ENCODE measurements at places on chromosomes 2 and 18.
A peak's percentile ranks its signal among the peaks of the same experiment; 100 is the strongest.

DNA sequence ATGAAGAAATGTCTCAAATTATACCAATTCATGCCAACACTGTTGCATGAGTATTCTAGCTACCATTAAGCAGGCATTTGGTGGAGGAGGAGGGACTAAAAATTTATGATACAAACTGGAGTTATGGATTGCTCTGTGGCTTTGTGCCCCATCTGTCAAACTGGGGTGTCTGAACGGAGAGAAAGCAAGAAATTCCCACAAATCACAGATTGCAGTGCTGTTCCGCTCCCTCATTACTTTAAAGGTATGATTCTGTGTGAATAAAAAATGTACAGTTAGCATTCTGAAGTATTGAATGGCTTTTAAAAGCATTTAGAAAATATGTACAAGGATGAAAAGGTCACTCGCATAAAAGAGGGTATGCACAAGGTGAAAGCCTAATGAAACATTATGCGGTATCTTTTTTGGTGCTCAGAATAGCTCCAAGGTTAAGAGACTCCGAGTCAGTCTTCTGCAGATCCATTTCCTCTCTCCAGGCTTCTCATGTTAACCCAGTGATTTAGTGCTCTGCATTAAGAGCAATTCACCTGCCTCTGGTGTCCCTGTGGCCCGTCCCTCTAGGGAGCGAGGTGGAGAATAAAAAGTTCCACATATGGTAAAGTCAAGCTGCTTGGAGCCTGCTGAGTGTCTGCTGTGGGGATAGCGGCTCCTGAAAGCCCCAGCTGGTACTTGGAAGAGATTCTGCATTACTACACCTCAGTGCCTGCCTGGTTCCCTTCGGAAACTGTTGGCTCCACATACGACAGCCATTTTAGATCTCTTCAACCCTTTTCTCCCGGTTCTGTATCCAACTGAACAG, 184.2 kb downstream of the ZNF521 start:
- no peak for DNase-seq

GRCh38 chr2:23330214-23330613, 54.8 kb upstream of the KLHL29 start:
- DNase-seq, result no peak

DNA sequence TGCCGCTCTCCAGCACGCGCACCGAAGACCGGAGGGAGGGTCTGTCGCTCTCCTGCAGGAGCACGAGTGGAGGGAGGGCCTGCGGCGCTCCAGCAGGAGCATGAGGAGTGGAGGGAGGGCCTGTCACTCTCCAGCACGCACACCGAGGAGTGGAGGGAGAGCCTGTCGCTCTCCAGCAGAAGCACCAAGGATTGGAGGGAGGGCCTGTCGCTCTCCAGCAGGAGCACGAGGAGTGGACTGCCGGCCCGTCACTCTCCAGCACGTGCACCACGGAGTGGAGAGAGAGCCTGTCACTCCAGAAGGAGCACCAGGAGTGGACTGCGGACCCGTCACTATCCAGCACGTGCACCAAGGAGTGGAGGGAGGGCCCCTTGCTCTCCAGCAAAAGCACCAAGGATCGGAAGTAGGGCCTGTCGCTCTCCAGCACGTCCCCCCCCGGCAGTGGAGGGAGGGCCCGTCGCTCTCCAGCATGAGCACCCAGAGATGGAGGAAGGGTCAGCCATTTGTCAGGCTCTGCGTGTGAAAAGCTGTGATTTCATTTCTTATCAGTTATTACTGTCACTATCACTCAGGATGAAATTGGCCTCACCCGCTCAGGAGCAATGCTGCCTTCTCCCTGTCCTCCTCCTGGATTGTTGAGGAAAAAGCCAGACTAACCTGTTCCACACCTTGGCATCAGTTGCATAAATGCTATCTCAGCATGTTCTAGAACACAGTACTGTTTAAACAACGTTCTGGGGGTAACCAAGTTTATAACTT, 35.9 kb downstream of the ADI1 start:
- no peak for DNase-seq

GRCh38 chr18:7170292-7170691, 52.7 kb upstream of the LAMA1 start:
- no peak for DNase-seq

DNA sequence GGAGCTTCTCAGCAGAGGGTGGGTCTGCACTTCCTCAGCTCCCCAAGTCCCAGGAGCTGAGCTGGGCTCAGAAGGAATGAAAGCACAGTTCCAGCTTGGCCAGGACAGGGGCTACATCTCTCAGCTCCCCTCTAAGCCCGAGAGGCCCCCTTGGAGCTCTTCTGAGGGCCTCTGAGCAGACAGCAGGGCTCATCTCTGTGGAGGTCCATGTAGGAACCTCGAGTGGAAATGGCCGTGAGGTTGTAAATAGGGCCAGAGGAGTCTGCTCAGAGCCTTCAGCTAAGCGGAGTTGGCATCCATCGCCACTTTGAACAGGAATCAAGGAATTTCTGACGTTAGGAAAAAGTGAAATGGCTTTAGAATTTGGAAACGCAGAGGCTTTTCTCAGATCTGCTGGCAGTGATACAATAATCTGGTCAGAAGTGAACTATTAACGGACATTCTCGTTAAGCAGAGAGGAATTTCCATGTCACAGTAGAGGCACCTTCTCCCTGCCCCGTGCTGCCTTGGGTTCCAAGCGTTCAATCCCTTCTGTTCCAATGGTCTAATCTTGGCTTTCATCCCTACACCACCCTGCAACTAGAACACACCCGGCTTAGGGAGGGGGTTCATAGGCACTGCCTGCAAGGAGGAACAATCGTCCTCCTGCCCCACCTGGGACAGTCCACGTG, 213.9 kb downstream of the NDUFA10 start:
- DNase-seq, result no peak

DNA sequence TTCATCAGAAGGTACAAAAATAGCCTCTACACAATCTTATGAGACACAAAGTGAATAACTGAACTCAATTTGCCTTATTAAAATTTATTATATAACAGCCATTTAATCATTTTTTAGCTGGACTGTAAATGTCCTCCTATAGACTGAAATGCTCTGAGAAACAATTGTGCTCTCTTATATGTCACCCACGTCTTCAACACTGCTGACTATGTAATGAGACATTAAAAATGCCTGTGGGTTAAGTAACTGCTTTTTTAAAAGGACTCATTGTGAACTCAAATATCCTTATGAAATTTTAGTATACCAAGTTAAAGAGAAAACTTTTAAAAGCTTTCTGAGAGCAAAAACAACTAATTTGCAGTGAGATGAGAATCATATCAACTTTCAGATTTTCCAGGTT, 10.4 kb upstream of the GALNT1 start:
- DNase-seq, result no peak

DNA sequence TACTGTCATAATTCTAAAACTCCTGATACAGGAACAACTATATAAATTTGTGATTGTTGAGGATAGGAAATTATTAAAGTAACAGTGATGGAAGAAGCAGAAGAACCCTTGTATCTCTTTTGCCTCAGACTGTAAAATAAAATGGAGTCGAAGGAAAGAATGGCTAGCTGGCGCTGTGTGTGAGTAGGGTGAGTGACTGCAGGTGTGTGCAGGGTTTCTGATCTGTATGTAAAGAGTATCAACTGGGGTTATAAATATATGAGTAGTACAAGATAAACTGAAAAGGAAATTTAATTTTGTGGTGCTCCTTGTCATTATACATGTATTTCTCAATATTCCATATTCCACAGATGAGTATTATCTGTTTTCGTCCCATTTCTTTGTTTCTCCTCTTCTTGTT, 15.2 kb downstream of the POLI start:
- no peak for DNase-seq

- no peak for DNase-seq
Observed at GRCh38 chr2:55355451-55355850, 64.2 kb downstream of the CCDC88A start.

DNA sequence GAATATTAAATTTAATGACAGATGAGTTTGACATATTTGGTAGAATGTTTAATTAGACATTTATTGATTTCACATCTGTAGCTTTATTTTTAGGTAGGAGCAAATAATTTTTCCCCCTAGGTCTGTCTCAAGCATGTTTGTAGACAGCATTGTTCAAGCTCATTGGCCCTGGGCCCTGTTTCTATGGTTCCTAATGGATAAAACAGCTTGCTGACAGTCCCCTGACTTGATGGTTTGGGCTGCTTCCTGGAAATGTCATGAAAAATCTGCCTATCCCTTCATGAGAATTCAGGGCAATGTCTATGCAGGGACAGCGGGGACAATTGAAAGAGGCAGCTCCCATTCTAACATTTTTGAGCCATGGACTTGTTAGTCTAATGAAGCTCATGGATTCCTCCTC, 14.6 kb upstream of the MEP1B start:
- no peak for DNase-seq

DNA sequence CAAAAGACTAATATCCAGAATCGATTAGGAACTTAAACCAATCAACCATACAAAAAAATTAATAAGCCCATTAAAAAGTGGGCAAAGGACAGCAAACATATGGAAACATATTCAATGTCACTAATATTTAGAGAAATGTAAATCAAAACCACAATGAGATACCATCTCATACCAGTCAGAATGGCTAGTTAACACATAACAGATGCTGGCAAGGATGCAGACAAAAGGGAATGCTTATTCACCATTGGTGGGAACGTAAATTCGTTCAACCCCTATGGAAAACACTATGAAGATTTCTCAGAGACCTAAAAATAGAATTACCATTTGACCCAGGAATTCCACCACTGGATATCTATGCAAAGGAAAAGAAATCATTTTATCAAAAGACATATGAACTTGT, 468.2 kb upstream of the ST6GAL2 start:
- DNase-seq, result no peak

DNA sequence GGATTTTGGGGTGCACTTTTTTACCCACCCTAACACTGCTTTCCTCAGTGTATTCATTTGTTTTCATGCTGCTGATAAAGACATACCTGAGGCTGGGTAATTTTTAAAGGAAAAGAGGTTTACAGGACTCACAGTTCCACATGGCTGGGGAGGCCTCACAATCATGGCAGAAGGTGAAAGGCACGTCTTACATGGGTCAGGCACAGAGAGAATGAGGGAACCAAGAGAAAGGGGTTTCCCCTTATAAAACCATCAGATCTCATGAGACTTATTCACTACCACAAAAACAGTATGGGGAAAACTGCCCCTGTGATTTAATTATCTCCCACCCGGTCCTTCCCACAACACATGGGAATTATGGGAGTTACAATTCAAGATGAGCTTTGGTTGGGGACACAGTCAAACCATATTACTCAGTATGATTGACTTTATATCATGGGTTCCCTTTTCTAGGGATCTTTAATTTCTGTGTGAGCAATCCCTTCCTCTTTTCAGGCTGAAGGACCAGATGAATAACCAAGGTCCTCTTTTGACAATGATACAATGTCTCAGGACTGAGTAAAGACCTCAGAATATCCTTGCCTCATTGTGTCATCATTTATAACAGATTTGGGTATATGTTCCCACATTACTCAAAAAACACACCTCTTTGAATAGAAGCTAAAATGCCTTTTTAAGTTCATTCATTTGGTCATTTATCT, 100.1 kb upstream of the TRIB2 start:
- DNase-seq, result no peak

GRCh38 chr18:78213361-78213994, 766.1 kb upstream of the SALL3 start:
- no peak for DNase-seq

DNA sequence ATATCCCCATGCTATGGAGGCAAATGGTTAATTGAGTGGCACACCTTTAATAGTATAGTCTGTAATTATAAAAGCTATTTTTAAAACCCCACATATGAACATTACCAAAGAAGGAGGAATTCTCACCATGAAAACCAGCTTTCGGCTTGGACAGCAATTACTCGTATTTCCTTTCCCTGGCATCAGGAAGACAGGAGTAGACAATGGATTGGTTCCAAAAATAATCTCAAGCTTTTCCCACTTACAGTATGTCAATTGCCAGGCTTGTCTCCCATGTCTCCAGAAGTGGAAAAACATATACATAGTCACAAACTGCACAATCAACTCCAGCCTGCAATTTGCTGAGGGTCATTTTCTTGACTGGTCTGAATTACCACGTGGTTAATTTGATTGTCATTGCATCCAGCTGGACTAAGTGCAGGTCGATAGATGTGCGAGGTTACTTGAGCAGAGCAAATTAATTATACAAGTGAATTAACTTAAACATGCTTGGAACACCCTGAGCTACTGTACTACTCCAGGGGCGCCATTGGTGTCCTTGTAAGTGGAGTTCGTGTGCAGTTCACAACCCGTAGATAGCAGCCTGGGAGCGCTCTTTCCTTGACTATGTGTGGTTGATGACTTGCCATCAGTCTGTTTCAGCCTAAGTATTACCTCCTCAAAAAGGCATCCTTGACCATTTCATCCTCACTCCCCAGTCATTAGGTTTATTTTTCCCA, 124.3 kb upstream of the PELI1 start:
- no peak for DNase-seq

DNA sequence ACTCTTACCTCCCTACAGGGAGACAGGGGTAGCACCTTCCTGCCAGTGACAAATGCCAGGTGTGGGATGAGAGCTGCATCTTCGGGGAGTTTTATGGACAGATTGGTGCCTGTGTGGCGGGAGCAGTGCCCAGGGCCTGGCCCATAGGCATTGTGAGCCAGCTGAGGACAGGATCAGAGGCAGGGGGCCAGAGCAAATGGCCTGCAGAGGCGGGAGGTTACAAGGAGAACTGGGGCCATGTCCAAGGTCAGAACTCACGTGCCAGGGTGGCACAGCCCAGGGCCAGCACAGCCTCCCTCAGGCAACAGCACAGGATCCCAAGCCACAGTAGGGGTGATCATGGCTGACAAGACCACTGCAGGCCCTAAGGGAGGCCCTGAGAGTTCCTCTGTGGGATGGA, 40.2 kb upstream of the MCFD2 start:
- no peak for DNase-seq

GRCh38 chr2:221087779-221088178, 484.3 kb downstream of the EPHA4 start:
- no peak for DNase-seq

DNA sequence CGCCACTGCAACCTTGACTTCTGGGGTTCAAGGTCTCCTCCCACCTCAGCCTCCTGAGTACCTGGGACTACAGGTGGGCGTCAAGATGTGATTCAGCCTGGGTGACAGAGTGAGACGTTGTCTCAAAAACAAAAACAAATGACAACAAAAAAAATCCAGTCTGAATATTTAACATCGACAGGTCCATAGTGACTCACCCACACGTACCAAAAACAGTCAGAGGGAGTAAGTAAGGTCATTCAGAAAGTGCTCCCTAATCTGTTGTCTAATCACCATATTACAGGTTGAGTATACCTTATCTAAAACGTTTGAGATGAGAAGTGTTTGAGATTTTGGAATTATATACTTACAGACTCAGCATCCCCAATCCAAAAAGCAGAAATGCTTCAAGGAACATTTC, 24.4 kb downstream of the SAP130 start:
- DNase-seq, result no peak

GRCh38 chr2:238263204-238264071, 23.6 kb upstream of the HES6 start:
- peak; percentile 65 for DNase-seq

All from T-helper 9 cell (primary cell).